Coronary artery (tissue), 2 donors: ENCODE measurements at places on chromosomes 5 and 9.

DNA sequence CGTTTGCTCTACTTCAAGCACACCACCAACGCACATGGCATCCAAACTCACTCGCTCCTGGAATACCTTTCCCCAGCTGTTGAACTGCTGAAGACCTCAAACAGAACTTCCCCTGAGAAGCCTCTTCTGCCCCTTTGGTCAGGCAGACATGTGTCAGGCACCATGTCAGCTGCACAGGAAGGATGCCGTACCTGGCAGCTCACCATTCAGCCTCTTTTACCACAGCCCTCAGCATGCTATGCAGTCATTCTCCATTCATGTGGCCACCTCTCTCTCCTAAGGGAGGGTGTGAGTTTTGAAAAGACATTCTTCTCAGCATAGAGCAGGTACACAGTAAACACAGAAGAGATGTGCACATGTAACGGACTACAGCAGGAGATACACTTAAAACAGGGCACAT, 14.2 kb downstream of the IL4 start:
- DNase-seq: no peak

DNA sequence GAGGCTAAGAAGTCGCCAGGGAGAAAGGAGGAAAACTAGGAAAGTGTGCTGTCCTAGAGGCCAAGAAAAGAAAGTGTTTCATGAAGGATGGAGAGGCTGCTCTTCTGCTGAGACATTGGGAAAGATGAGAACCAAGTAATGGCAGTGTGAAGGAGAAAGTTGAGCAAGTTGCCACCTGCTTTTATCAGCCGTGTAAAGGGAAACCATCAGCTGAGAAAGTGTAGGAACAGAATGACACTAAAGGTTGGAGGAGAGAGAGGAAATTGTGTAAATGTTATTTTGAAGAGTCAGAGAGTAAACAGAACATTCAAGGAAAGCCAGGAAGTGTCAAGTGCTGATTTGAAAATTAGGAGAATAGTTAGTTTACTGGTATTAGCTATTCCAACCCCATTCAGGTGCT, 125.0 kb downstream of the CEMIP2 start:
- no peak for DNase-seq

GRCh38 chr5:94072116-94072515, 330.7 kb upstream of the POU5F2 start:
- no peak for DNase-seq

DNA sequence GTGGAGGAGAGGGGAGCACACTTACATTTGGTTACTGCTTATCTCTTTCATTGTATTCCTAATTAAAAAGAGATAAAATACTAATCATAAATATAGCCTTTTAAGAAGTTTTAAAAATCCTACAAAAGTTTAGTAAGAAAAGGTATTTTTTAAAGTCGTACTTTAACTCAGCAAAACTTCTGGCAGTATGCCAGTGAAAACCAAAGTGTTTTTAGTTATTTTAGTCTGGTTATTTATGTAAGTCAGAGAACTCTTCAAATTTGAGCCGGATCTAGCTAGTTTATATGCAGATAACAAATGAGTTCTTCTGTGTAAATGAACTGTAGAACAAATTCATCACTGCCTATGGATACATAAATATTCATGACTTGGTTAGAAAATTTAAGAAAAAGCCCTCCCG, 36.5 kb upstream of the ANKDD1B start:
- DNase-seq: no peak

GRCh38 chr5:113293068-113293974, 141.5 kb downstream of the TSSK1B start:
- no peak for DNase-seq

DNA sequence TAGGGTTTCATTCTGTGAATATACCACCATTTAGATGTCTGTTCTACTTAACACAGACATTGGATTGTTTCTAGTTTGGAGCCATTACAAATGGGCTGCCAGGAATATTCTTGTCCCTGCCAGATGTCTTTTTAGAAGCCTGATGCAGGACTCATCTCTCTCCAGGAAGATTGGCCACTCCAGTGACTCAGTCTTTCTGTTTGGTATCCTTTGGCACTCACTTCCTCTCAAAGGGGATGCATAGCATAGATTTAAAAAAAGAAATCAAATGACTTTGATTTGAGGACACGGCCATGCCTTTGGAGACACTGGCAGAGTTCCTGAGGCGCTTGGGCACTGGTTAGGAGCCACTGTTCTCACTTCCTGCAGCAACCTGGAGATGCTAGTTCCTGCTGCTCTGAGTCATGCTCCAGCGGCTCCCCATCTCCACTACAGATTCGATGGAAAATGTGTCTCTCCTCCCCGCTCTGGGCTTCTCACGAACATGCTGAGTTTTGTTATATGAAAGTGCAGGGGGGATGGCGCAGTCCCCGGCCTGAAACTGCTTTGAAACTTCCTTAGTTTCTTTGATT, 3.5 kb upstream of the ZNF366 start:
- no peak for DNase-seq

GRCh38 chr9:126500600-126501382, 112.9 kb upstream of the LMX1B start:
- DNase-seq: no peak

GRCh38 chr5:130740047-130740569, 424.9 kb downstream of the HINT1 start:
- DNase-seq: no peak

DNA sequence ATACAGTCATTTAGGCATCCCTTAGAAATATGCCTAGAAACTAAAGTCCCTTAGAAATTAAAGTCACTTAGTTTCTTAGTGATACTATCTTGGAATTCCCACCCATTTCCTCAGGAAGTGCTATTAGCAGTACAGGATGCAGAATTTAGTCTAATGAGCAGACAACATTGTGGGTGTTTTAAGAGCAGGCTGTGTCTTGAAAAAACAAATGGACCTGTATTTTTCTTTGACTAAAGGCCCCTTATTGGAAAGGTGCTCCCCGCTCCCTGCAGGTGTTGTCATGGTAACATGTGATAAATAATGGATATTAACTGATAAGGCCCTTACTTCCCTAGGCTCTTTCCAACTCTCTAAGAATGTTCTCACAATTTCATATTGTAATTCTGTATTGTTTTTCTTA, 38.8 kb upstream of the STARD4 start:
- no peak for DNase-seq

DNA sequence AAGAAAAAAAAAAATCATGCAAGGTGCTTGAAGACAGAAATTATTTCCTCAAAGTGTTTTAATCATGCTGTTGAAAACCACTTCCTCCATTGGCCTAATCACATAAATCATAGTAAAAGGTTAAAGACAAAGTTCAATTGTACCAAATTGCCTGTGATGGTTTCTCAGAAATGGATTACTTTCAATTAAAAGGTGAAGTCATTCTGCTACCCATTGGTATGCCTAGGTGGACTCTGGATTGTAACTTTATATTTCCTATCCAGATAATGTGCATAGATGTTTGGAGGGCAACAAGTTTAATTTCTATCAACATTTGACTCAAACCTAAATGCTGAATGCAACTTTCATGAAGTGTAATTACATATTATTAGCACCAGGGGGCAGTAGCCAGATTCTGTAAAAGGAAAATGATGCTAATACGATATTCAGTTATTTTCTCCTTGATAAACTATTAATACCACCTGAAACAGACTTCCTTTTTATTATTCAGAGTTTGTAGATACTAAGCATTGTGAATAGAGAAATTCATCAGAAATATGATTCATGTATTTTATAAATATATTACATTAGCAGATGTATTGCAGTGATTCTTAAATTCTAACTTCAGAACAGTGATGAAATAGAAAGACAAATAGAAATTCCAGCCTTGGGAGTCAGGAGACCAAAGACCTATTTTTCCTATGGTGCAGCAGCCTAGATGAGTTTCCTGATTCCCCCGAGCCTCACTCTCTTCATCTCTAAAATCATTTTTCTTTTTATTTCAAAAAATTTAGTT, 148.2 kb downstream of the CAAP1 start:
- no peak for DNase-seq

DNA sequence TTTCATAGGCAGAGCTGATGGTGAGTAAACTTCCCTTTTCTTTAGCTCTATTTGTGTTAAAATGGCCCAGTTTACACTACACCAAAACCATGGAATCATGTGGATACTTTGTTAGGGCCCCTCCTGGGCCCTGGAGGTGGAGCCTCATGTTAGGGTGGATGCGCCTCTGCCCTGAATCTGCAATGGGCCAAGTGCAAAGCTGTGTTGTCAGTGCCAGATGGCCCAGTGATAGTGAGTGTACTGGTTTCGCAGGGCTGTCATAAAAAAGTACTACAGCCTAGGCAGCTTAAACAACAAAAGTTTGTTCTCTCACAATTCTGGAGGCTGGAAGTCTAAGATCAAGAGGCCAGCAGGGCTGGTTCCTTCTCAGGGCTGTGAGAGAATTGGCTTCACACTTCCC, 64.8 kb downstream of the HSPA4 start:
- no peak for DNase-seq

GRCh38 chr9:109379513-109379912, 58.7 kb upstream of the EPB41L4B start:
- no peak for DNase-seq

DNA sequence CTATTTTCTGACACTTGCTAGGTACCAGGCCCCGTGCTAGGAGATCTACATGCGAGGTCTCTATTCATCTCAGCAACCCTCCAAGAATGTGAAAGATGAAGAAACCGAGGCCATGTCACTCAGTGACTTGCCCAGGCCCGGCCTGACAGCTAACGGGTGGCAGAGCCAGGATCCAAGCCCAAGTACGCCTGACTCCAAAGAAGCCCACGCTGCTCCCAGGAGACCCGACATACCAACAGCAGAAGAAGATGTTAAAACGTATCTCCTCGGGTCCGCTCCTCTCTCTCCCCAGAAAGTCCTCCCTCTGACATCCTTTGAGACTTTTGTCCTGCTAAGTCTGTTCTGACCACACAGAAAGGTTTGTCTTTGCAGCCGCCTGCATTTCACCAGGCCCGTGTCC, 65.2 kb downstream of the CRB2 start:
- peak; percentile 54 for DNase-seq

GRCh38 chr9:70519912-70520724, 105.7 kb upstream of the KLF9 start:
- DNase-seq: no peak
